ENCODE measurements at places on chromosomes 5 and 9.
A peak's percentile ranks its signal among the peaks of the same experiment; 100 is the strongest.

GRCh38 chr9:97536480-97536879, 35.0 kb downstream of the TMOD1 start:
- DNase-seq = no peak

DNA sequence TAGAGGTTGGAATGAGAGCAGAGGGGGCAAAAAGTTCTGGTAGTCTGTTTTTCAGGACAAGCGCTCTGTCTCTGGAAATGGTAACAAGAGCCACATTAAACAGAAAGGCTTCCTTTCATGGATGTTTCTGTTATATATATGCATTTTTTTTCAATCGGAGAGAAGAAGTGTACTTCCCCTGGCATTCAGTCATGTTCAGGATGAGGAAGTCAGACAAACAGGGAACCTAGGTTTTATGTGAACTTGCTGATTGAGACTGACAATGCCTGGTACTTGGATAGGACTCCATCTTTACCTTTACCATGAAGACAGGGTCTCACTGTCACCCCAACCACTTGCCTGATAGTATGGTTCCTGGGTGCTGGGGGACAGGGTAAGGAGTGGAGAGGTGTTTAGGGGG, 30.1 kb upstream of the ZBED3 start:
- no peak for DNase-seq

GRCh38 chr9:134424818-134425217, 98.6 kb downstream of the RXRA start:
- DNase-seq = no peak

- no peak for DNase-seq
Observed at GRCh38 chr5:149212198-149212951, 59.3 kb upstream of the AFAP1L1 start.

GRCh38 chr9:131776473-131776872, 36.6 kb upstream of the RAPGEF1 start:
- DNase-seq = no peak

DNA sequence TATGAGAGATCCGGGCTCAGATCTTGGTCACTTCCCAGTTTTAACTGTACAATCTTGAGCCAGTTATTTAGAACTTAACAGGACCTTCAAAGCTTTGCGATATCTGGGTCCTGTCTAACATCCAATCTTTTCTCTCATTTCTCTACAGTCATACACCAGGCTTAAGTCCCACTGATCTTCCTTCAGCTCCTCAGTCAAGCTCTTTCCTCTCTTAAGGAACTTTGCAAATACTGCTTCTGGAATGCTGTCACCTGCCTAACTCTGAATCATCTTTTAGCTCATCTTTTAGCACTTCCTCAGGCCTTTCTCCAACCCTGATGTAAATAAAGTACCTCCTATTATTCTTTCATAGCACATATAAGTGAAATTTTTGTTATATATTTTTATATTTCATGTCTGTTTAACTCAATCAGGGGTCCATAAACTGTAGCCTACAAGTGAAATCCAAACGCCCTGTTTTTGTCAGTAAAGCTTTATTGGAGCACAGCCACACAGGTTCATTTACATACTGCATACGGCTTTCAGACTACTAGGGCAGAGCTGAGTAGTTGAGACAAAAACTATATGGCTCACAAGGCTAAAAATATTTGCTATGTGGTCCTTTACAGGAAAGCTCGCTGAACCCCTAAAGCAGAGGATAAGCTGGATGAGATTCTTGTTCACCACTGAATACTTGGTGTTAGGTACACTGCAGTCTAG, 63.5 kb downstream of the MEF2C start:
- DNase-seq = no peak

DNA sequence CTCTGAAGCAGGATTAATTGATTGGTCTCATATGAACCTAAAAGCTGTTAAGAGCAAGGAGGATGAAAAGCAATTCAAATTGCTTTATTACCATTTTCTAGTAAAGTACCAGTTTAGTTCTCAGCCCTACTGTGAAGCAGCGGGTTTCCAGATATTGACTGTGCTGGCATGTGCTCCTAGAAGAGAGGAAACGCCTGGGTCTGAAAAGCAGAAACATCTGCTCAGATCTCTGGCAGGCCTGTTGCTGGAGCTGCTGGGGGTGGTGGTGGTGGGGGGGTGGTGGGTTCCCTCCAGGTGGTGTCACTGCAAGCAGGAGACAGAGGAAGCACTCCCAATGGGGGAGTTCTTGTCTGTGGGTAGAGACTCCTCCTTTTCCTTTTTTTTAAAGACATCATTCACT, 105.5 kb upstream of the ZNF462 start:
- DNase-seq = no peak

GRCh38 chr5:128455841-128456361, 82.1 kb downstream of the FBN2 start:
- no peak for DNase-seq

- DNase-seq = no peak
Observed at GRCh38 chr5:33975852-33976251, 8.6 kb downstream of the SLC45A2 start.

DNA sequence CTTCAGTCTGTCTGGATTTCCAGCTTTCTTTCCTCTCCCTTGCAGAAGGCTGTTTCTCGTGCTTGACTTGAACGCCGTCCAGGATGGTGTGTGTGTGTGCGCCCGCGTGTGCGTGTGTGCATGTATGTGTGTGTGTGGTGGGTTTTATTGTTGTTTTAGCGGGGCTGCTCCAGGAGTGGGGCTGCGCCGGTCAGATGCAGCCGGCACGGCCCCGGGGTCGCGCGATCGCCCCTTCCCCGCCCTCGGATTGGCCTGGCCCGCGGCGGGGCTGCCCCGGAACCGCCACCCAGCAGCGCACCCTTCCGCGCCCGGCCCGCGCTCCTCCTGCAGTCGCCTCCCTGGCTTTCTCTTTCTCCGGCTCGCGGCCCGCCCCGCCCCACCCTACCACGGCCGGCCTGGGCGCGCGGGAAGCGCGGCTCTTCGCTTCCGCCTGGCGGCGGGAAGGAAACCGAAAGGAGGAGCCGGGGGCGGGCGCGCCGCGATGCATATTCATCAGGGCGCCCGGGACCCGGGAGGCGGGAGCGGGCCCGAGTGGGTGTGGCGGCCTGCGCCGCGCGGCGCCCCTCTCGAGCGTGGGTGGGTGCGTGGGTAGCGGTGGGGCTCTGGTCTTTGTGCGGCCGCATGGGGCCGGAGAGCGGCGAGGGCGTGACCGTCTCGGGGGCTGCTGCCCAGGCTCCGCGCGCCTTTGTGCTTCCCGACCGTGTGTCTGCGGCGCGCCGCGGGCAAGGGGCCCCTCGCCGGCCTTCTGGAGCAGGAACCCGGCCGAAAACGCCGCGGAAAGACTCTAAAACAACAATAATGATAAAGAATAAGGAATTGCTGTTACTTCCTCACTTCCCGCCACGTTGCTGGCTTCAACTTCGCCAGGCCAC, 8.5 kb upstream of the NFIB start:
- DNase-seq = peak; percentile 50

DNA sequence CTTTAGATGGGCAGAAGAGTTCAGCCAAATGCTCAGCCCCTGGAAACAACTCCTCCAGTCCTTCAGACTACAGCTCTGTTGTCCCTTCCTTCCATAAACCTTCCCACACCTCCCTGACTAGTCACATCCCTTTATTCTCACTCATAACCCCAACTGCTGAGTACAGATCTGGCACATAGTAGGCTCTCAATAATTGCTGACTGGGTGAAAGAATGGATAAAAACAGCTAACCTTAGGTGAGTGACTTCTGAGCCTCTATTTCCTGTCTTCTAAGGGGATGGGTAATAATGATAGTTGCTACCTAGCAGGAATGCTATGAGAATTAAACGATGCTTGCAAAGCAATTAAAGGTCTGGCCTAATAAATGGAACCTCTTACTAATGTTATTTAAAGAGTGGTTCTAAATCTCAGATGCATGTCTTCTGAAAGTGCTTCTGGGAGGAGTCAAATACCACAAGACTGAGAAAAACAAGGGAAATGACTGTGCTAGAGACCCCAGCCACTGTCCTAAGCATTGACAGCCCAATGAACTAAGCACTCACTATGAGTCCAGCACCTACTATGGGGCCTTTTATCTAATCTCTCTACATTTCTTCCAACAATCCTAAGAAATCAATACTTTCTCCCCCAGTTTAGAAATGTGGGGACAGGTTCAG, 2.5 kb upstream of the NR6A1 start:
- DNase-seq = no peak

GRCh38 chr9:96137671-96138429, 164.1 kb downstream of the HSD17B3 start:
- DNase-seq = no peak

- no peak for DNase-seq
Observed at GRCh38 chr9:95110921-95111525, 206.5 kb downstream of the FANCC start.

DNA sequence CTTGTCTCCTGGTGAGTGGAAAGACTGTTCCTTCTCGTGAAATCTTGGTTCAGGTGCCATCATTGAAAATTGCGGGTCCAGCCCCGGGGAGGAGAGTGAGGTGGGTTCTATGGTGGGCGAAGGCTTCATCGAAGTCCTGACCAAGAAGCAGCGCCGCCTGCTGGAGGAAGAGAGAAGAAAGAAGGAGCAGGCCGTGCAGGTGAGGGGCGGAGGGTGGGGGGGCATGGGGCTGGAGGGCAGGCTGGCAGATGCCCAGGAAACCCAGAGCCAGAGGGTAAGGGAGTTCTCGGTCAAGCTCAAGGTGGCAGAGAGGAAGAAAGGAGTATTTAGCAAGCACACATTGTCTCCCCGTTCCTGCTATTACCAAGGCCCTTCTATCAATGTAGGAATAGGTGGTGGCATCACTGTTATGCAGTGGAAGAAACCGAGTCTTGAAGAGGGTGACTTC, 24.3 kb upstream of the POMT1 start:
- peak; percentile 53 for DNase-seq
